ENCODE measurements at places on chromosomes 3 and 15.
A peak's percentile ranks its signal among the peaks of the same experiment; 100 is the strongest.

GRCh38 chr15:33535135-33535534, 224.4 kb downstream of the RYR3 start:
- no peak for DNase-seq

- DNase-seq = no peak
Observed at GRCh38 chr3:61975199-61975598, 398.2 kb downstream of the FEZF2 start.

GRCh38 chr15:39774688-39775267, 7.9 kb downstream of the FSIP1 start:
- no peak for DNase-seq

DNA sequence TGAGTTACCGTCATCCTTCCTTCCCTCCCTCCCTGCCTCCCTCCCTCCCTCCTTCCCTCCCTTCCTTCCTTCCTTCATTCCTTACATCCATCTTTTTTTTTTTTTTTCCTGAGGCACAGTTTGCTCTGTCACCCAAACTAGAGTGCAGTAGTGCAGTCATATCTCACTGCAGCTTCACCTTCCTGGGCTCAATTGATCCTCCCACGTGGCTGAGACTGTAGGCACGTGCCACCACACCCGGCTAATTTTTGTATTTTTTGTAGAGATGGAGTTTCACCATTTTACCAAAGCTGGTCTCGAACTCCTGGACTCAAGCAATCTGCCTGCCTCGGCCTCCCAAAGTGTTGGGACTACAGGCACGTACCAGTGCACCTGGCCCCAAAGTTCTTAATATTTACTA, 25.8 kb downstream of the USP3 start:
- DNase-seq = no peak

GRCh38 chr15:65885668-65886218, 16.5 kb downstream of the RAB11A start:
- DNase-seq = no peak

DNA sequence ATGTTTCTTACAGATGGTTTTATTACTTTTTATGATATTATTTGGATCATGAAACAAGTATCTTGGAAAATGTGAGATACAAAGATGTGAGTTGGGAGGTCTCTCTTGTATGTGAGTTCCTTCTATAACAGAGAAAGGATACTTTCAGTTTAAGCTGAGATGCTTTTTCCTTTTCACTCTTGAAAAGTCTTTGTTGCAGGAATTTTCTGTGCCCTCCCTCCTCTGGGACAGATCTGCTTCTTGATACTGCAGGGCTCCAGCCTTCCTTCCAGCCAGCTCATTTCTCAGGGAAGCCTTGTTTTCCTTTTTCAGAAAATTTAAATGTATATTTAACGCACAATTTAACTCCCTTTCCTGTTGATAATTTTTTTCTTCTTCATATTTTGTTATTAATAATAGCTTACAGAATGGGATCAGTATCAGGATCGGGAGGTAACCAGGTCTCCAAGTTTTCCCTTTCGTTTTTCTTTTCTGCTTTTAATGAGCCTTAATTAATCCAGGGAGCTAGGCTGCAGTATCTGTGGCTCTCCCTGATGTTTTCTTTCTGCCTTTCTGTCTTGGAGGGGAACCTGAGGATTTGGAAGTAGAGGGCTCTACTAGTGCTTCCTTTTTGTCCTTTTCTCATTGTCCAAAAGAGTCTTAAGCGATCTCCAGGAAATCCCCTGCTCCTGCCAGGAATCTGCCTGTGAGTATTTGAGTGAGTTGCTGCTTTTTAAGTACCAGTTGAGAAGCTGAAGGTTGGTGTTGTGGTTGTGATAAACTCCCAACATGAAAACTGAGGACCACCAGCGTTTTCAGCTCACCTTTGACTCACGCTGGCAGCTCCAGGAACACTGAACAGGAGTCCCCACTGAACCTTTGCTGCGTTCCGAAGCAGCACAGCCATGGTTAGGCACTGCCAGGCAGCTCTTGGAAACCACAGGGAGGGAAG, 105.7 kb downstream of the IGF1R start:
- DNase-seq = peak; percentile 48

DNA sequence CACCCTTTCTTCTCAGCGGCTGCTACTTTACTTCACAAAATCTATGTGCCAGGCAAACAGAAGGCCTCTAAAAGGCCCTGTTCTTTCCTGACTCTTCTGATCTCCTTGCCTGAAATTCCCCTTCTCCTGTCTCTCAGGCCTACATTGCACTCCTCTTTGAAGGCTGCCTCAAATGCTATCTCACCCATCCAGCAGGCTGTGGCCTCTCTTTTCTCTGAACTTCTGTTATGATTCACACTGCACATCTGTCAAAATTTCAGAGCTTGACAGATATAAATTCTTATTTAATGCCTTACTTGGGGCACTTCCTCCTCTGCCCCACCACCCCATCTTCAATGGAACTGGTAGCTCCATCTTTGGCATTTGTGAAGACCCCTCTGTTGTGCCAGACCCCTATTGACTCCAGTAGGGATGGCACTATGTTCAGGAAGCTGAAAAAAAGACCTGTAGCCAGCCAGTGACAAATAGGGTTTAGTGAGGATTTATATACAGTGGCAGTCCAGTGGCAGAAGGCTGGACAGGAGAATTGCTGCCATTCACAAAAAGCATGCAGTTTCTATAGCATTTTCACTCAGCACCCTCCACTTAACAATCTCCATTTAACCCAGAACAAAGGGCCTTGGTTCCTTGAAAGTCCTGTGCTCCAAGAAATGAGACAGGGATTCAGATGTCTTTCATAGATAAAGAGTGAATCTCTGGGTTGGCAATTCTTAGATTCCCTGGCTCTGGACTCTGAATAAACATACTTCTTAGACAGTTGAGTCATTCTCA, 415.8 kb upstream of the GRM7 start:
- DNase-seq = no peak

DNA sequence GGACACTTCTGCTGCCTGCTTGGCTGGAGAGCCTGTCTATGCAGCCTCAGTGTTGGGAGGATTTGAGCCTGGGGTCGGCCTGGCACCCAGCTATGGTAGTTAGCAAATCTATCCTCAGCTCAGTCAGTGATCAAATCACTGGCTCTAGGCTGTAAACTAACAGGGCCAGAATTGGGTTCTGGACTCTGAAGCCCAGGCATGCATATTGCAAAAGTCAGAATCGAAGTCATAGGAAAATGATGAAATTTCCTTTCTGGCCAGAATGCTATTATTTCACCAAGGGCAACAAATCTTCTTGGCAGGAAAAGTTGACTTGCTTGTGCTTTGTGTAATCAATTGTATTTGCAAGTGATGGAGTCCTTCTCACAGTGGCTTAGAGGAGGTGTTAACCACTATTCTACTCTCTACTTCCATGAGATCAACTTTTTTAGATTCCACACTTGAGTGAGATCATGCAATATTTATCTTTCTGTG, 482.6 kb upstream of the TPRG1 start:
- peak; percentile 49 for DNase-seq

DNA sequence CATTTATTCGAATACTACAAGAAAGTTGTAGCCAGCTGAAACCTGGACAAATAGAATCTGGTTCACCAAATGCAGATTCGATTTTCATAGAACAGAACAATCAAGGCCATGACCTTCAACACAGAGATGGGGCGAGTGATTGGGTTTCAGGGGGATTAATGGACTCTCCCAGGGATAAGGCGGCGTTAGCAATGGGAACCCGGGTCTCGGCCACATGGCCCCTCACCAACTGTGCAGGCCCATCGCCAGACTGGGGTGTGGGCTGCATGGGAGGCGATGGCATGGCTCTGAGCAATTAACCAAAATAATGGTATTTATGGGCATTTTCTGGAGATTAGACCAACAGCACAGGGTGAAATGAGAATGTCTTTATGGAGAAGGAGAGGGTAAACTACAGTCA, 34.2 kb downstream of the VGLL4 start:
- DNase-seq = no peak

DNA sequence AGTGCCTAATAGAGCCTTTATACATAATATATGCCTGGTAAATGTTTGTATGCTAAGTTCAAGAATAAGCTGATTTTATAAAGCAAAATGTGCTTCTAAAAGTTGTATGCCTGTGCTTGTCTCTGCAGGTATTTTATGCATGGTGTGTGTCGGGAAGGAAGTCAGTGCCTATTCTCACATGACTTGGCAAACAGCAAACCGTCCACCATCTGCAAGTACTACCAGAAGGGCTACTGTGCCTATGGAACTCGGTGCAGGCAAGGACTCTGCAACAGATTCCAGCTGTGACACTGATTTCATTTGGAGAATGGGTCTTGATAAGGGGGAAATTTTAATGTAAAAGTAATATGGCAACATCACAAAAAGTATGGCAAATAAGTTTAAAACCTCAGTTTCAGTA, 11.9 kb downstream of the MKRN2 start:
- DNase-seq = no peak

- no peak for DNase-seq
Observed at GRCh38 chr3:158264894-158265293, 155.0 kb downstream of the RSRC1 start.

- DNase-seq = peak; percentile 96
Observed at GRCh38 chr3:142976621-142977398, 13.3 kb upstream of the PAQR9 start.

DNA sequence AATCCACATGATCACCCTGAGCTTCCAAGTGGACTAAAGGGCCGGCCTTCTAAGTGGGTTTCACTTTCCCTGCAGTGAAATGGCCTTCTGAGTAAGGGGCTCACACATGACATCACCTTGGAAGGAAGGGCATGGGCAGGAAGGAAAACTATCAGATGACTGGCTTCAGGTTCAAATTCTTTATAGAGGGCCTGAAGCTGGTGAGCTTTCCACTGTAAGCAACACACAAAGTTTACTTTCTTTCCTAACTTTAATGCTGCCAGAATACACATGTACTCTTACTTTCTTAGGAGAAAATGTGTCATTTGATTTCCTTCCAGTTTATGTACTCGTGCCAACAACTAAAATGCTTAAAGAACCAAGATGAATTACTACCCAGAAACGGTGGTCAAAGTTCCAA, 475.6 kb downstream of the FOXP1 start:
- DNase-seq = peak; percentile 65

DNA sequence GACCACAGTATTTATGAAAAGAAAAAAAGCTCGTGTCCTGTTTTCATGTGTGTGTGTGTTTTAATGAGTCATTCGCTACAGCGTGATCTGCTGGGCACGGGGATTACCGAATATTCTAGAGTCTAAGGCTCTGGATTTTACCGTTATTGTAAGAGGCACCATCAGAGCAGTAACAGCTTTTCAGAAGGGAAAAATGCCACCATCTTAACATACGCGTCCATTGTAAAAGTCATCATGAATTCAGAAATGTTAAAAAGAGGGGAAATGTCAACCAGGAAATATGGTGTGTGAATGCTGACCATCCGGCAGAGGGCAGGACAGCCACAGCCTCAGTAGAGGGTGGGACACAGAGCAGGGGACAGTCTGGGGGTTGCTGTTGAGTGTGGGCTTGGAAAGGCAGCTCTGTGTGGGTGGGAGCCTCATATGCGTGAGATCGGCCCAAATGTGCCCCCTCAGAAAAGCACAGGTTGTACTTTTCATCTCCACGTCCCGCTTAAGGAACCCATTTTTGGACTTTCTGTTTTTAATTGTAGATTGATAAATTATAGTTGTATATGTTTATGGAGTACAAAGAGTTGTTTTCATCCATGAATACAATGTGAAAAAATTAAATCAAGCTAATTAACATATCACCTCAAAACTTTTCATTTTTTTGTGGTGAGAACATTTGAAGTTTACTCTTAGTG, 69.6 kb downstream of the ASB7 start:
- peak; percentile 50 for DNase-seq

- no peak for DNase-seq
Observed at GRCh38 chr3:39941931-39942330, 132.5 kb downstream of the MYRIP start.

DNA sequence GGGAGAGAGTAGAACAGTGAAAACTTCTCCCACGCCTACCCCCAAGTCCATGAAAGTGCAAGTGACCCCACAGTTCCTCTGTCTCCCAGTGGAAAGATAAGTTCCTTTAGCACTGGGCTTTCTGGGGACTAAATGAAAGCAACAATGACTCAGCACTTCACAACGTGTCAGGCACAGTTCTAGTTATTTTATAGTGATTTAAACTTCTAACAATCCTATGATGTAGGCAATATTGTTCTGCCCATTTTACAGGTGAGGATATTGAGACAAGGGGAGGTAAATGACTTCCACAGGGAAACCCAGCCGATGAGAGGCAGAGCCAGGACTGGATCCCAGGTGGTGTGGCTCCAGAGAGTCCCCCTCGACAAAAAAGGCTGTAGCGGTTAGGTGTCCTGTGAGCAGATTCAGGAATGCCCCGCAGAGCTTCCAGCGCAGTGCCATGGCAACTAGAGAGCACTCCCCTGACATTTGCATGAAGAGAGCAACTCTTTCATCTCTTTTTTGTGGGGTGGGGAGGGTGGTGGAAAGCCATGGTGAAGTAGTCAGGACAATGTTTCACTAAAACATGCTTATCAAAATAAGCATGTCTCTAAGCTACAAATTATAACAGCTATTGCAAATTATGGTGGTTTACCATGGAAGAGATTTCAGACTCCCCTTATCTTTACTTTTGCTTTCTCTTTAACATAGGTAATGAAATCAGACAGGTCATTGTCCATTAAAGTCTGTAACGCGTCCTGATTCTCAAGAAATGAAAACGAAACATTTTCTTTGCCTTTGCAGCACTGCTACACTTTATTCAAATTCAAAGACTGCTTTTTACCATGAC, 62.1 kb downstream of the NR2F2 start:
- no peak for DNase-seq

DNA sequence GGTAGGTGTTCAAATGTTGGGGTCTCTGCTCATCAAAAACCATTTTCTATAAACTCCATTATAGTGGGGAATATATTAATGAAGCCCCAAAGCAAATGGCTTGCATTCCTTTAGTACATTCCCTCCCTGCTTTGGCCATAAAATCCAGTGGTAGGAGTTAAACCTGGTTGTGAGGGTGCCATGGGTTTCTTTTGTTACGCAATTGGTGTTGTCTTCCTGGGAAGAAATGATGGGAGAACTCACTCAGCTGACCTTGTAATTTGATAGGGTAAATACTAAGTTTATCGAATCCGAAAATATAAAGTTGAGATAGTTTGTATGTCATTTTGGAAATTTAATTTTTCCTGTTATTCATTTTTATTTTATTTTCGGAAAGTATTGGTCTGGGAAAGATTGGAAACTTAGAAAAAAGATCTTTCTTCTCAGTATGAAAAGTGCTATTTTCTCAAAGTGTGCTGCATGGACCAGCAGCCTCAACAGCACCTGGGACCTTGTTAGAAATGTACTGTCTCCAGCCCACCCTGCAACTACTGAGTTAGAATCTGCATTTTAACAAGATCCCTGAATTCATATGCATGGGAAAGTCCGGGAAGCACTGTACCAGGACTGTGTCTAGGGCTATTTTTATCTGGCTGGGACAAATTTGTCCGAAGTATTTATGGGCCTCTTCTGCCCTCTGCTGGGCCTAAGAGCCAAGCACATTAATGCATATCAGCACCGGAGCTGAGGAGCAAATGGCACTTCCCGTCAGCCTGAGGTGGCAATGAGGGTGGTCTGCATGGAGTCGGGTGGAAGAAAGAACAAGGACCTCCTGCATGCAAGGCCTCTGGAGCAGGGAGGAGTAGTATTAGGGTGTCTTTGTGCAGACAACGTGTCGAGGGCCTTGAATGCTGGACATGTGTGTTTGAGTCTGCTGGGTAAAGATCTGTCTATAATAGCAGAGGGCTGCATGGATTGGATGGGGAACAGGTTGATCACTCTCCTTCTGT, 54.7 kb downstream of the FAM81A start:
- DNase-seq = peak; percentile 70

Measured in astrocyte of the spinal cord (primary cell).